ENCODE measurements at places on chromosomes 12 and 14.

DNA sequence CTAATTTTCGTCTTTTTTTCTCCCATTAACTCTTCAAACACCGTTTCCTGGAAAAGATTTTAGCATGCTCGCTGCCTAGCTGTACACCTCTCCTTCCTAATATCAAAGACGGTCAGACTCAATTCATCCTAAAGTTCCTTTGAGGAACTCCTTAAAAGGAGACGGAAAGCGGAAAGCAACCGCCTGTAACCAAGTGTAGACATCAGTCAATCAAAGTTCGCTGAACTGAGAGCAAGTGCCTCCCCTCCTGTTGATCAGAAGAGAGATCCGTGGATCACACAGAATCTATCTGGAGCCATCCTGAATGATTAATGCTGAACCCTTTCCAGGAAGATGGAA, 412 bp upstream of the TEP1 start:
- DNase-seq = peak; percentile 26

DNA sequence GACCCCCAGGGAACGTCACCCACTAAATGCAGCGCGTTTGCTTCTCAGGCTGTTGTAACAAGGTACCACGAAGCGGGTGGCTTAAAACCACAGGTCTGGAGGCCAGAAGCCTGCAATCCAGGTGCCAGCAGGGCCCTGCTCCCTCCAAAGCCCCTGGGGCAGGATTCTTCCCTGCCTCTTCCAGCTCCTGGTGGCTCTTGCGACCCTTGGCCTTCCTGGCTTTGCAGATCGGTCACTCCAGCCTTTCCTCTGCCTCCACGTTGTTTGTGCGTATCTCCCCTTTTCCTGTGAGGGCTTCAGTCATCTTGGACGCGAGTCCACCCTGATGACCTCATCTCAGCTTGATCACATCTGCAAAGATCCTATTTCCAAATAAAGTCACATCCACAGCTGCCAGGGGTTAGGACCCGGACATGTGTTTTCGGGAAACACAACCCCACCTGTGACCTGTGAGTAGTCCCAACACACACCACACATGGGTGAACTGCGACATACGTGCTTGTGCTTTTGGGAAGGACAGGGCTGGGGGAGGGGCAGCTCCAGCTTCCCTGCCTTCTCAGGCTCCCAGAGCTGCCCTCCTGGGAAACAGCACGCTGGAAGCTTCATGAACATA, 114.5 kb upstream of the NCOR2 start:
- no peak for DNase-seq

DNA sequence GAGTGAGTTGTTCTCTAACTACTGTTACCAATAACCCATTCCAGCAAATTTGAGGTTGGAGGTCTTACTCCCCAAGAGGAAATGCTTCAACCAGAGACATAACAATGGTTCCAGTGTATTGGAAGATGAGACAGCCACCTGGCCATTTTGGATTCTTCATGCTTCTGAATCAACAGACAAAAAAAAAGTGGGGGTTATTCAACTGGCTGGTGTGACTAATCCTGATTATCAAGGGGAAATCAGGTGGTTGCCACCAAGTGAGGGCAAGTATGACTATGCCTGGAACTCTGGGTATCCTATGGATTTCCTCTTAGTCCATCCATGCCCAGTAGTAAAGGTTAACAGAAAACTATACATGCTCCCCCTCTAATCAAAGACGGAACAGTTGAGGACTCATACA, 29.9 kb upstream of the ZNF641 start:
- no peak for DNase-seq

- DNase-seq = no peak
Observed at GRCh38 chr12:41055875-41056577, 132.1 kb upstream of the PDZRN4 start.

GRCh38 chr14:90419200-90419599, 22.4 kb downstream of the CALM1 start:
- no peak for DNase-seq

- DNase-seq = no peak
Observed at GRCh38 chr14:94953541-94954260, 183.8 kb upstream of the GSC start.

Measured in central memory CD4-positive, alpha-beta T cell (primary cell).